NCI-H1092 treated with DMSO at 0.1 percent for 48 hours (cell line): ENCODE measurements at places on chromosomes 2 and 18.

- DNase-seq = no peak
Observed at GRCh38 chr2:182426918-182427240, at the start of gene PDE1A. Gene PDE1A, minus strand, starts transcription at chr2:182427036.

GRCh38 chr18:69400253-69400975, at the start of gene DOK6:
Gene DOK6, plus strand, starts transcription at chr18:69400888.
- peak; percentile 87 for DNase-seq

DNA sequence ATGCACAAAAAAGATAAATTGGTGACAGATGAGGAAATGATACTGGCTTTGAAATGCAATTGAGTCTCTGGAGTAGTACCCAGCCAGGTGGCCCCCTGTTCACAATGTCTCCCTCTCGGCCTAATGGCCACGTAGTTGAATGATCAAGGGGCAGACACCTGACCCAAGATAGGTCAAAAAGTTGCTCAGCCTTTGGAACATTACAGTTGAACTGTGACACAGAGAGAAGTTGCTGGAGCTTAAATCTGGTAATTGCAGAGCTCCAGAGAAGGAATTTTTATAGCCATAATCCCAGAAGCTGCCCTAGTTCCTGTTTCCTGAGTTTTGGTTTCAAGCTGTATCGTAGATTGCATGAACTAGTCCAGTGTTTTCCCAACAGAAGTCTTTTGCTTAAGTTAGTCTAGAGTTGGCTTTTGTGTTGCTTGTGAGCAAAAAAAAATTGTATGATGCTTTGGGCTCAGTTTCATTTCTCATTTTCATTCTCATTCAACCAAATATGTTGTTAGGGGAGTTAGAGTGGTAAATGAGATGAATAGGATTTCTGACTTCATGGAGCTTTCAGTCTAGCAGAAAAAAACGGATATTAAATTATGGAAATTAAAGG, 117.9 kb downstream of the CSRNP3 start:
- DNase-seq = no peak

- no peak for DNase-seq
Observed at GRCh38 chr2:35973132-35973736, 382.3 kb upstream of the CRIM1 start.

DNA sequence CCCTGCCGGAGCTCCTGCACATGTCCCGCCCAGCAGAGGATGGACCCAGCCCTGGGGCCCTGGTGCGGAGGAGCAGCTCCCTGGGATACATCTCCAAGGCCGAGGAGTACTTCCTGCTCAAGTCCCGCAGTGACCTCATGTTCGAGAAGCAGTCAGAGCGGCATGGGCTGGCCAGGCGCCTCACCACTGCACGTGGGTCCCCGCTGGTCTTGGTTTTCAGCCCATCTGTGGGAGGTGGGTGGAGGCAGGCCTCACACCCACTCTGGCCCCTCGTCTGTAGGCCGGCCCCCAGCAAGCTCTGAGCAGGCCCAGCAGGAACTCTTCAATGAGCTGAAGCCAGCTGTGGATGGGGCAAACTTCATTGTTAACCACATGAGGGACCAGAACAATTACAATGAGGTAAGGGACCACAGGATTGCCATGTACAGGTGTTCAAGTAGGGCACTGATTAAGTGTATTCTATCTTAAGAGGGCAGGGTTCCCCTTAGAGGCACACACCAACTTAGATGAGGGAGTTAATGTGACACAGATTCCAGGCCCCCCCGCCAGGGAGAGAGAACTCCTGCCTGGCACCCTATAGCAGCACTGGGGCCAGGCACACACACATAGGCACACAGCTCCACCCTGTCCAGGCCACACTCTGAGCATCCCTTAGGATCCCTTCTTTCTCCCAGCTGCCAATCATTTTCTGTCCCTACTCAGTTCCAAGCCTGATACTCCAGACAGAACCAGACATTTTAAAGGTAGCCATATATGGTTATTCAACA, 5.4 kb upstream of the CHRNG start:
- DNase-seq = no peak

- peak; percentile 1 for DNase-seq
Observed at GRCh38 chr2:240060977-240061591, 7.8 kb upstream of the OR6B3 start.

DNA sequence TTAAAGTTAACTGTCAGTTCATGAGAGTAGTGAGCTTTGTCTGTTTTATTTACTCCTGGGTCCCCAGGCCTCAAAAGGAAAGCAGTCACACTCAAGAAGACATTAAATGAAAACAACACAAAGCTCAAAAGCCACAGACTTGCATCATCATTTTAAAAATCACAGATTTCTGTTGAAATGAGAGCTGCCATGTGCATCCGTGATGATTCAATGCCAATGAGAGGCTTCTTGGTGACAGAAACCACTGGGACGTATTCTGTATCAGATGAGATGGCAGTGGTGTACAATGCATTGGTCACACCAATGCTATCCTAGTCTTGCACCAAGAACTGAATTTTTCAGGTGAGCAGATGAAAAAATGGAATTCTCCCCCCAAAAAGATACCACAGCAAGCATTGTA, 204.8 kb downstream of the ANAPC1 start:
- DNase-seq = no peak

DNA sequence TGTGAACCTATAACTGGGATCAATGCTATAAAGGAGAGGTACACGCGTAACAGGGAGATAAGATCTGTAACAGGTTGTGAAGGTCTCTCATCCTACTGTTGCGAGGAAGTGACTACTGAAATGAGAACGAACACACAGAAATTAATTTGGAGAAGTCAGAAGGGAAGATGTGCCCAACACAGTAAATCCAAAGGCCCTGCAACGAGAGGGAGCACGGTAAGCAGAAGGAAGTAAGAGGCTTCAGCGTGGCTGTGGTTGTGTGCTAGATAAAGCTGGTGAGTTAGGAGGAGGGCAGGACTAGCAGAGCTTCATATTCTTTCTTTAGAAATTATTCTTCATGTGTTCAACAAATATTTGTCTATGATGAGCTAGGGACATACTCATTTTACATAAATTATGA, 2.5 kb upstream of the ATG16L1 start:
- DNase-seq = no peak

DNA sequence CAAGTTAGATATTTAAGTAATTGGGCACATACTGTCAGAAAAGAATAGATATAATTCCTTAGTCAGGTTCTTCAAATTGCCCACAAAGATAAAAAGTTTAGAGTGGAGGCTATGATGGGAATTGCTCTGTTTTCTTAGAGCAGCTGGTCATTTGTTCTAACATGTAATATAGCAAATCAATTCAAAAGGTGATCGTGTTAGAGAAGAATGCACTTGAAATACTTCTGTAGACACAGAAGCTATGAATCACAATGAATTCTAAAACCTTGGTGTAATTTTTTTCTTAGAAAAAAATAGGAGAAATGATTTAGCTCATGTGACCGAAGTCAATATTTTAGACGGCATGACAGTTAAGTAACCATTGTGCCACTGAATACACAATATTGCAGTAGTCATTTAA, 918.1 kb upstream of the LRATD1 start:
- no peak for DNase-seq

- no peak for DNase-seq
Observed at GRCh38 chr2:201904538-201905420, 98.4 kb downstream of the CDK15 start.

DNA sequence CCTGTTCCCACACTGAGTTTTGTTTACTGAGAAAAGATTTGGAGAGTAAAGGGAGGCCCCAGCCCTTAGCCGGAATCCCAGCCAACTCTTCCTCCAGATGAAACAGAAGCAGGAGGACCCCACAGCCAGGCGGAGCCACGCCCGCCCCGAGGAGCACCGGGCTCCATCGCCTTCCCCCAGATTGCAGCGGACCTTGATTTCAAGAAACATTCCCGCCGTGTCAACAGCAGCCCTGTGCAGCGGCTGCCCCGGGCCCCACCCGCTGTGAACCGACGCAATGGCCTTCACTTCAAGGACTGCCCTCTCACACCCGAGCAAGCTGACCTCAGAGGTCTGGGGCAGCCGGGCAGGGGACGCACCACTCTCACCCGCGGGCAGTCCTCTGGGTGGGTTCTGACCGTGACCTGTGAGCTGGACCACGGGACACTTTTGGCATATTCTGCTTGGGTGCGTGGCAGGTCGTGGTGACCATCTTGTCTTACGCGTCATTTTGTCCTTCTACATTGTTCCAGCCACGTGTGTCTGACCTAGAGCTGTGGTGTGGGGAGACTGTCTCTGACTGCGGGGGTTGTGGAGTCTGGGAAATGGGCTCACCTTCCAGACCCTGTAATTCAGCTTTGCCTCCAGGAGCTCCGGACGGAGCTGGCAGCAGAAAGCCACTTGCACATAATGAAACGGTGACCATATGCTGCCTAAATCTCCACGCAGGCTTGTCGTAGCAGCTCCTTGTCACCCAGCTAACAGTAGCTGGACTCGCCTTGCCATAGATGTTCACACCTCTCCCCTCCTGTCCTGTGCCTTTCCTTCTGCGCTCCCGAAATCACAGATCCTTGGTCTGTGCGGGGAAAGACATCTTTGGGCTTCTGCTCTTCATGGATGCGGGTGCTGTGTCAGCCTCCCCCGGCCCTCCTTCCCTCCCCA, 32.0 kb upstream of the INHBB start:
- no peak for DNase-seq

DNA sequence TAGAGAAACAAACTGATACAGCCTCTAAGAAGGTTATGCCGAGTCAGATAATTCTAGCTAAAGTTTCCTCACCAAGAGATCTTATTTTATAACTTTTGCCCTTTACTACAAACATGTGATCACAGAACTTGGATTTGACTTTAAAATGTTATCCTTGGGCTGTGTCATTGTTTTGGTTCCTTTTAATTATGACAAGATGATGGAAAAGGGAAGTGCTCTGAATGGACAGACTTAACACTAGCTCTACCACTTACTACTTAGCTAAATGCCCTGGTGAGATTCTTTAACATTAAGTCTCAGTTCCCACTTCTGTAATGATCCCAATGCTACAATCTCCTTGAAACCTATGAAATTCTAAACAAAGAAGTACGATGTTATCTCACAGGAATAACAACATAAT, 69.9 kb downstream of the RTTN start:
- DNase-seq = no peak

DNA sequence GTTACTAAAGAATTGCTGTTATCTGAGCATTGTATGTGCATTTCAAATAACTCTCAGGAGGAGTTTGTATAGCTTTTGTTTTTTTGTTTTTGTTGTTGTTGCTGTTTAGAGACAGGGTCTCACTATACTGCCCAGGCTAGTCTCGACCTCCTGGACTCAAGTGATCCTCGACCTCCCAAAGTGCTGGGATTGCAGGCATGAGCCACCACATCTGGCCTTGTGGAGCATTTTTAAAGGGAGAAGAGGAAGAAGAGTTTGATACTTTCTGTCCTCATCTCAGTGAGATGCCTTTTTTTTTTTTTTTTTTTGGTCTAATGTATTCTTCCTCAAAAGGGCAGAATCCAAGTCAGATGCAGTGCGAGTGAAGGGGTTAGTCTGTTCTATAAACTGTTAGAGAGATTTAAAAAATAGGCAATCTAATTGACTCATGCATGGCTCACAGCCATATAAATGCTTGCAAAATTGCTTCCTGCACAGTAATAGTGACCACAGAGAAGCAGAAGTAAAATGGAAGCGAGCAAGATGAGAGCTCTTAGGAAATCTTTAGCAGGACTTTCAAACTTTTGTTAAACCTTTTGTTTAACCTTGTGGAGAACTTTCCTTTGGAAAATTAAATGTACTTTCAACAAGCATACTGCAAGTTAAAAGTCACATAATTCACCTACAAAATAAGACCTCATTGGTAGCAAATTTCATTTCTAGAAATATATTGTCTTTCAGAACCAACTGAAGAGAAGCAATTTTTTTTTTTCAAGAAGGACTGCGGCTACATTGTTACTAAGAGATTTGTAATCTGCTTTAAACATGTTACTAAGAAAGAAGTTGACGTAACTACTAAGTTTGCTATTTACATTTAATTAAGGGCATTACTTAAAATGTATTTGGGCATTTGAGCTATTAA, 52.3 kb upstream of the ROCK1 start:
- DNase-seq = no peak

- DNase-seq = no peak
Observed at GRCh38 chr2:166844111-166844510, 44.2 kb upstream of the XIRP2 start.

GRCh38 chr18:68103561-68103960, 587.0 kb upstream of the DSEL start:
- no peak for DNase-seq

- DNase-seq = no peak
Observed at GRCh38 chr2:148021886-148022285, 995 bp downstream of the MBD5 start.

- DNase-seq = no peak
Observed at GRCh38 chr2:142048581-142048980, 82.2 kb downstream of the LRP1B start.

DNA sequence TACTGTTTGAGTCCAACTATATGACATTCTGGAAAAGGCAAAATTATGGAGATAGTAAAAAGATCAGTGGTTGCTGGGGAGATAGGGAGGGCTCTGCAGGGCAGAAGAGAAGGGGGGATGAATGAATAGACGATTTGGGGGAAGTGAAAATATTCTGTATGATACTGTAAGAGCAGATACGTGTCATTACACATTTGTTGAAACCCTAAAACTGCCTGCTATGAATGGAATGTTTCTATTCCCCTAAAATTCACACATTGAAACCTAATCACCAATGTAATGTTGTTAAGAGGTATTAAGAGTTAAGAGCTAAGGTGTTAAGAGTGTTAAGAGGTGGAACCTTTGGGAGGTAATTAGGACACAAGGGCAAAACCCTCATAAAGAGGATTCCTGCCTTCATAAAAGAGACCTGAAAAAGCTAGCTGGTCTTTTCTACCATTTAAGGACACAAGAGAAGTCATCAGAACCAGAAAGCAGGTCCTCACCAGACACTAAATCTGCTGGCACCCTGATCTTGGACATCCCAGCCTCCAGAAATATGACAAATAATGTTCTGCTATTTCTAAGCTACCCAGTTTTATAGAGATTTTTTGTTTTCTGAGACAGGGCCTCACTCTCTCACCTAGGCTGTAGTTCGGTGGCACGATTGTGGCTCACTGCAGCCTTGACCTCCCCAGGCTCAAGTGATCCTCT, 76.2 kb downstream of the ATAD2B start:
- DNase-seq = no peak

- peak; percentile 74 for DNase-seq
Observed at GRCh38 chr2:86072271-86072858, 33.3 kb downstream of the POLR1A start.

- DNase-seq = no peak
Observed at GRCh38 chr2:122636097-122636496, 880.6 kb downstream of the TSN start.

DNA sequence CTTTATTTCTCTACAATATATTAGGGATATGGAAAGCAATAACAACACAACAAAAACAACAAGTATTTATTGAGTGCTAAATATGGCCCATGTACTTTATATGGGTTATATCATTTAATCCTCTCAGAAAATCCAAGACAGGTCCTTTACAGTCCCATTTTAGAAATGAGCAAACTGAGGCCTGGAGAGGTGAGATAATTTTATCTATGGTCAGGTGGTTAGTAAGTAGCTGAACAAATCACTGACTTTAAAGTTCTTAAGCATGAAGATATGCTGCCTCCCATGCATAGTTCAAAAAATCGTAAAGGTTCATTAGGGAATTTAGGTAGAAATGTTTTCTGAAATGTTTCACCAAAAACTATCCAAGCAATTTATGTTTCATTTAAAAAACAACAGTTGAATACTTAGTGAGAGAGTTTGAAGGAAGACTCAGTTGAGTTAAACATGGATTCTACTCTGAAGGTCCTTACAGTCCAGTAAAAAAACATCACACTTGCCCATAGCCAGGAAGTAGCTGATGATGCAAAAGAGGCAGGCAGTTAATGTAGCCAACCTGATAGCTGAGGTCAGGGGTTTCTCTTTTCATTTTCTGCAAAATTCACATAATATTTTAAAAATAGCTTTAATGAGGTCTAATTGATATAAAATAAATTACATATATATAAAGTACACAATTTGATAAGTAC, 7.6 kb upstream of the NFE2L2 start:
- no peak for DNase-seq

- DNase-seq = no peak
Observed at GRCh38 chr2:23349508-23349907, 35.5 kb upstream of the KLHL29 start.
